Fibroblast of gingiva (primary cell): ENCODE measurements at places on chromosomes 2 and 18.

DNA sequence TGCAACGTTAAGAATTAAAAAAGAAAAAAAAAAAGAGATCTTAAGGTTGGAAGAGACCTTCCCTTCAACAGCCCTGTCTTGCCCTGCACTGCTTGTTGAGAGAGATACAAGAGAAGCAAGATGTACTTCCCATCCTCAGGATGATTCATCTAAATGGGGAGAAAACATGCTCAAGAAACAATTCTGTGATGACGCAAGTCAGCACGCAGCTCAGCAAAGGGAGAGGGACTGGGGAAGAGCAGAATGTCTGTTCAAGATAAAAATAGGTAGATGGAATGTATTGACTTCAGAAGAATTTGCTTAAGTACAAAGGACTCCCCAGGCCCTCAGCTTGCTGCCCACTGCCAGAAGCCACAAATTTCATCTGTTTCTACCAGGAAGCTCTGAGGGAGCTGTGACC, 198.2 kb upstream of the SPRED2 start:
- DNase-seq, result peak; percentile 49

- DNase-seq, result no peak
Observed at GRCh38 chr2:197281421-197281820, 29.2 kb downstream of the ANKRD44 start.

GRCh38 chr18:12238826-12239225, 15.3 kb upstream of the CIDEA start:
- DNase-seq, result peak; percentile 44

GRCh38 chr2:19576411-19576810, 218.0 kb upstream of the OSR1 start:
- no peak for DNase-seq

DNA sequence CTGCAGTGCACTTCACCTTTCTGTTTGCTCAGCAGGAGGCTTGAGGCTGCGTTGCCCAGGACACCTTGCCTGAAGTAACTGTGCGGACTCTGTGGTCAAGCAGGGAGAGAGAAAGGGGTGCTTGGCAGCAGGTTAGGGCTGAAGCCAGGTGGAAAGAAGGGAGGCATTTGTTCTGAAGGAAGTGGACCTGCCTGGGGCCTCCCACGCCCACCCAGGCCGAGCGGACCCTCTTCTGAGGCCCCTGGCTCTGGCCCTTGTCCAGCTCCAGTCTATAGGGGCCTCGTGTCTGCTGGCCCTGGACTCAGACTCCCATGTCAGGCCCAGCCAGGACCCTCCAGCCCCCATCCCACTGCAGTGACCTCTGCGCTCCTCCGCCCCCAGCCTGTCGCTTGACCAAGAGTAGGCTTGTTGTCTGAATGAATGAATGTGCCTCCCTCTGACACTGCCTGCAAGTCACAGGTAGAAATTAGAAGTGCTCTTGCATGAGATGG, 2.5 kb downstream of the SNED1 start:
- DNase-seq, result no peak

DNA sequence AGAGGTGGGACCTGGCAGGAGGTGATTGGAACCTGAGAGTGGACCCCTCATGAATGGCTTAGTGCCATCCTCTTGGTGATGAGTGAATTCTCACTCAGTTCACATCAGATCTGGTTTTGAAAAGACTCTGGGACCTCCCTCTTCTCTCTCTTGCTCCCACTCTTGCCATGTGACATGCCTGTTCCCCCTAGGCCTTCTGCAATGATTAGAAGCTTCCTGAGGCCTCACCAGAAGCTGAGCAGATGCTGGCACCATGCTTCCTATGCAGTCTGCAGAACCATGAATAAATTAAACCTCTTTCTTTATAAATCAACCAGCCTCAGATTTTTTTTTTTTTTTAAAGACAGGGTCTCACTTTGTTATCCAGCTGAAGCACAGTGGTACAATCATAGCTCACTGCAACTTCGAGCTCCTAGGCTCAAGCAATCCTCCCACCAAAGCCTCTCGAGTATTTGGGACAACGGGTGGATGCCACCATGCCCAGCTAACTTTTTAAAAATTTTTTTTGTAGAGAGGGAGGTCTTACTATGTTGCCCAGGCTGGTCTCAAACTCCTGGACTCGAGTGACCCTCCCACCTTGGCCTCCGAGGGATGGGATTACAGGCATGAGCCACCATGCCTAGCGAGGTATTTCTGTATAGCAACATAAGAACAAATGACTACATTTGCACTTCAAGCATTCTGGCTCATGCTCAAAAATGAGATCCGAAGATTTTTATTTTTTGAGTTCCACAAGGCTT, 2.0 kb upstream of the ZFAND2B start:
- no peak for DNase-seq
